ENCODE measurements at places on chromosomes 7 and 10. TPM values are rescaled to one million over a fixed set of nuclear protein-coding genes. Genes with fewer than 3 reads are reported as not detected.

DNA sequence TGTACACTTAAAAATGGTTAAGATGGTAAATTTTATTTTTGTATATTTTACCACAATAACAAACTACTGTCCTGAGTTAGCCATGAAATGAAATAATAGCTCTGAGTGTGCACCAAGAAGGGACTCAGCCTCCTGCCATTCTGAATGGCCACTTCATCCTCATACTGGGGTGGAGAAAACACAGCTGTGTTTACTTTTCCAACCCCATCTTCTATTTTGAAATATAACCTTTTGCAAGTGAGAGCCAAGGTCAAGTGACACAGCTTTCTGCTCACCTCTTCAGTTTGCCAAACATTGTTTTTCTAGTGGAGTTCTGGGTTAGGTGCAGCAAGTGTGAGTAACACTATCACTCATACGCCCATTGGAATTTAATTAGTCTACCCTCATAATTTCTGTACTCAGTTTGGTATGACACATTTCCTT, 107.4 kb upstream of the GLCCI1 start:
- H3K4me3 ChIP-seq: no peak overlapping the region
- no peak overlapping the region for H3K27ac ChIP-seq
- peaks cover 7% of the 10 kb centered on the region for H3K4me1 ChIP-seq

GRCh38 chr7:85474234-85474633, 287.4 kb upstream of the SEMA3D start:
- no peaks in the 10 kb centered on the region for H3K36me3 ChIP-seq
- DNase-seq: no peak
- H3K4me3 ChIP-seq: no peak overlapping the region
- H3K4me1 ChIP-seq: peaks cover 13% of the 10 kb centered on the region

Gene BCAP29
- total RNA-seq: 43.6 TPM

Gene TFEC
- total RNA-seq: not detected

Gene KLF14
- total RNA-seq: not detected
